ENCODE measurements at places on chromosomes 2 and 18. TPM values are rescaled to one million over a fixed set of nuclear protein-coding genes. Genes with fewer than 3 reads are reported as not detected.

The TMEM169 gene
- polyA plus RNA-seq = not detected

- DNase-seq = no peak
Observed at GRCh38 chr2:226403369-226403768, 396.3 kb downstream of the IRS1 start.

- DNase-seq = no peak
Observed at GRCh38 chr18:79944746-79945117, 6.7 kb downstream of the SLC66A2 start.

- DNase-seq = no peak
Observed at GRCh38 chr2:20429528-20429927, 17.3 kb upstream of the RHOB start.

All from immature natural killer cell (primary cell).